SK-N-DZ (cell line): ENCODE measurements at places on chromosomes 11 and 22.

GRCh38 chr11:9923280-9923679 lies 259.4 kb downstream of the SWAP70 start:
- DNase-seq, result no peak

- DNase-seq, result no peak
These were observed 11.5 kb downstream of the C11orf91 start for GRCh38 chr11:33689085-33689484.

GRCh38 chr11:128941573-128942271 lies 949 bp downstream of the TP53AIP1 start:
- DNase-seq, result no peak

DNA sequence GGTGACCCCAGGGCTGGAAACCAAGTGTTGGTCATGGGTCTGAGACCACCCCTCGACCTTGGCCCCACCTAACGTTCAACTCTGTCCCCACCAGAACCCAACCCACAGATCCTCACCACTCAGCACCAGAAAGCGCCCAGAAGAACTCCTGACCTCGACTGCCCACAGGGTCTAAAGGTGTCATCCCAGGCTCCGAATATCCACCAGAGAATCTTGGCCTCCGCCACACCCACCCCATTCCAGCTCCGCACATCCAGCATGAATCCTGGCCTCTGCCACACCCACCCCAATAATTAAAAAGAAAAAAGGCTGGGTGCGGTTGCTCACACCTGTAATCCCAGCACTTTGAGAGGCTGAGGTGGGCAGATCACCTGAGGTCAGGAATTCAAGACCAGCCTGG lies 1.3 kb downstream of the CERK start:
- no peak for DNase-seq

DNA sequence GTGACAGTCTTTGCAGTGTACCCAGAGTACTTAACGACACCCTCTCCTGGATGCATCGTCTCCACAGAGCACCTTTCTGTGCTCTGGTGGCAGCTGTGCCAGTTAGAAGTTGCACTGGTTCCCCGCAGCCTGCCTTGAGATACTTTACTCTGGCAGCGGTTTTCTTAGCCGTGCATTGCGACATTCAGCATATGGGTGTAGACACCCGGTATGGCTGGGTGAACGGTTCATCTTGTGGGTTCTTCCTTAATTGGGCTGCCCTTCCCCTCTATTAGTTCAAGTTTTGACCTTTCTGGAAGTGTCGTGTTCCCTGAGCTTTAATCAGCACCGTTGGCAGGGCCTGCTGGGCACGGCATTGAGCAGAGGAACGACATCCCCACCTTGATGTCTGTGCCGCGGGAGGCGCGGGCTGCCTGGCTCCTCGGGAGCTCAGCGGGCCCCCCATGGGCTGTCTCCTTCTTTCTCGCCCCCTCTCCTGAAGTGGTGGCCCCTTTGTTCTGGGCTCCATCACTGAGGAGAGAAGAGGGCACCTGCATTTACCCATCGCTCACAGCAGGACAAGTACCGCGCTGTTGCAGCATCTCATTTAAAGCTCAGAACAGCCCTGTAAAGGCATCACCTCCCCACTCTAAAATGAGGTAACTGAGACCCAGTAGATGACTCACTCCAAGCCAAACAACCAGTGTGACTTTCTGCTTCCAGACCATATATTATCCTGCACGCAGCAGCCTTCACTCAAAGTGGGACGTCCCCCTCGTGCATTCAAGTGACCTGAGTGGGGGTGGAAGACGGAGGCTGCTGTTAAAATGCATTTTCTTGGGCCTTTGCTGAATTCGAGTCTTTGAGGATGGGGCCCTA lies 13.3 kb downstream of the FAM83F start:
- no peak for DNase-seq

- DNase-seq, result peak; percentile 69
These were observed 54.3 kb upstream of the USP47 start for GRCh38 chr11:11787305-11788062.

DNA sequence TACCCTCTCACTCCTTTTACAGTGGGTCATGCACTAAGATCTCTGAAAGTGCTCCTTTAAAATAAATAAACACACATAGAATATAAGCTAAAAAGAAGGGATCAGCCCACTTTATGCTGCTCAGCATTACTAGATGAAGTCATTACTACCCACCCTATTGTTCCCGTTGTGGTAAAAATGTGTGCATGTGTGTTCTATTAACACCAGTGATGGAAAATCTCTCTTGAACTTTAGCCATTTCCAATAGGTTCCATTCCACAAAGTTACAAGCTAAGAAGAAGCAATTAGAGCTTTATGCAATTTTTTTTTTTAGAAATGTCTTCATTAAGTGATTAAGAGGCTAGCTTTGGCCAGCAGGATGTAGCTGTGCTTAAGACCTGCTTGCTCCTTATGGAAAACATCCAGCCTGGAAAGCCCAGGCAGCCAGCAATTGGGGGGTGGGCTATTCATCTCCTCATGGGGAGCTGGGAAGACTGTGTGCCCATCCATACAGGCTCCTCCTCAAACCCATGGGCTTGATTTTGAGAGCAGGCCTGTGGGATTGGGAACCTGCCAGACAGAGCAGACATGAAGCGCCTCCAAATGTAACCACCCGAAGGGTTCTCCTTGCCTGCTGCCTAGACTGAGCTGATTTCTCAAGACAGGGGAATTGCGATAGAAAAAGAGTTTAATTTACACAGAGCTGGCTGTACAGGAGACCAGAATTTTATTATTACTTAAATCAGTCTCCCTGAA lies 92.9 kb upstream of the PARVA start:
- DNase-seq, result no peak

- DNase-seq, result no peak
These were observed 49.0 kb downstream of the LINC01488 start for GRCh38 chr11:69530278-69531070.

DNA sequence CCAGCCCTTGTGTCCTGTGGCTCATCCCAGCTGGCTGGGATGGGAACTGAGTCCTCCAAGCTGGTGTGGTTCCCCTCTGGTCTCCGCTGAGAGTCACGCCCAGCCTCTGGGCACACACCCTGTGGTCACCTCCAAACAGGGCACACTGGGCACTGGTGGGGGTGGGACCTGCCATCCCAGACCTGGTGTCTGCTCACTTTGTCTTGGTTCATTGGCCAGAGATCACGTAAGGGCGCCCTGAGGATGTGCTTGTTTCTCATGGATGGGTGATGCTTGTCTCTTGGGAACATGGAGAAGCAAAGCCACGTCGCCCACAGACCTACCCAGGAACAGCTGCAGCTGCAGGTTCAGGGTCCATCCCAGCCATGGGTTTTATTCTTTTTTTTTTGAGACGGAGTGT lies 43.1 kb downstream of the LRP5 start:
- DNase-seq, result no peak

DNA sequence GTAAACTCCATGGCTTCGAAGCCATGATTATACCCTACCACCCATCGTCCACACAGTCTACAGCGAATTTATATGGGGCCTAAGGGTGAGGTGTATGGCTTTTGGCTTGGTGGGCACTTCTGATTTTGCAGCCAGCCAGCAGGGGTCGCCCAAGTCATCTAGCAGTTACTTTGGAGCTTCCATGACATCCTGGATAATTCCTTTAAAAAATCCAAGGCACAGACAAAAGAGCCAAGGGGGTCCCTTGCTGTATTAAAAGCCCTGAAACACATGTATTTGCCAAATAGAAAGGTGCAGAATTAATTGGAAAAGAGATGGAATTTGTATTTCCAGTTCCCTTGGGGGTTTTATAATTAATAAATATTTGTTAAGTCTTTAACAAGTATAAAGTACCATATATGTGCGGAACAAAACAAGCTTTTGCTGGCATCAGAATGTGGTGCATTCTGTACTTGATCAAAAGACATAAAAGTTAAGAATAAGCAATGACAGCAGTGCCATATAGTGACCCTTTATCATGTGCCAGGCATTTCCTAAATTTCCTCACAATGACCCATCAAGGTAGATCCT lies 132.8 kb upstream of the PITPNB start:
- peak; percentile 71 for DNase-seq

- DNase-seq, result no peak
These were observed 22.4 kb upstream of the MYH9 start for GRCh38 chr22:36409911-36410756.
